ENCODE measurements at places on chromosomes 13 and 19. TPM values are rescaled to one million over a fixed set of nuclear protein-coding genes. Genes with fewer than 3 reads are reported as not detected.

Gene C13orf42
- total RNA-seq, result not detected

Gene ZNF738
- 3.9 TPM for total RNA-seq

Gene ZNF578
- total RNA-seq, result 3.5 TPM

Gene ZNF667
- 2.6 TPM for total RNA-seq

Gene ZNF44
- total RNA-seq, result 5.5 TPM

Gene C19orf44
- 4.1 TPM for total RNA-seq

Gene GGN
- 1.5 TPM for total RNA-seq

DNA sequence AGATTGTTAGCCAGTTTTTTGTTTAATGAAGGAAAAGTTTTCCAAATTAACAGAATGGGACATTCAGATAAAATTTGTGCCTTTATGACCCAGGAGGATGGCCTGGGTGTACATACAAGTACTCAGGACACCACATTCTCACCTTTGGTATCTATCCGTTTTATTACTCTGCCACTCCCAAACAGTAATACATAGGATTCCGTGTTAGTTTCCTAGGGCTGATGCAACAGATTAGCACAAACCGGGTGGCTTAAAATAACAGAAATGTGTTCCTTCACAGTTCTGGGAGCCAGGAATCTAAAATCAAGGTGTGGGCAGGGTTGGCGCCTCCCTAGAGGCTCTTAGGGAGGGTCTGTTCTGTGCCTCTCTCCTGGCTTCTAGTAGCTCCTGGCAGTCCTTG, 129.9 kb downstream of the GGACT start:
- no peak for DNase-seq

DNA sequence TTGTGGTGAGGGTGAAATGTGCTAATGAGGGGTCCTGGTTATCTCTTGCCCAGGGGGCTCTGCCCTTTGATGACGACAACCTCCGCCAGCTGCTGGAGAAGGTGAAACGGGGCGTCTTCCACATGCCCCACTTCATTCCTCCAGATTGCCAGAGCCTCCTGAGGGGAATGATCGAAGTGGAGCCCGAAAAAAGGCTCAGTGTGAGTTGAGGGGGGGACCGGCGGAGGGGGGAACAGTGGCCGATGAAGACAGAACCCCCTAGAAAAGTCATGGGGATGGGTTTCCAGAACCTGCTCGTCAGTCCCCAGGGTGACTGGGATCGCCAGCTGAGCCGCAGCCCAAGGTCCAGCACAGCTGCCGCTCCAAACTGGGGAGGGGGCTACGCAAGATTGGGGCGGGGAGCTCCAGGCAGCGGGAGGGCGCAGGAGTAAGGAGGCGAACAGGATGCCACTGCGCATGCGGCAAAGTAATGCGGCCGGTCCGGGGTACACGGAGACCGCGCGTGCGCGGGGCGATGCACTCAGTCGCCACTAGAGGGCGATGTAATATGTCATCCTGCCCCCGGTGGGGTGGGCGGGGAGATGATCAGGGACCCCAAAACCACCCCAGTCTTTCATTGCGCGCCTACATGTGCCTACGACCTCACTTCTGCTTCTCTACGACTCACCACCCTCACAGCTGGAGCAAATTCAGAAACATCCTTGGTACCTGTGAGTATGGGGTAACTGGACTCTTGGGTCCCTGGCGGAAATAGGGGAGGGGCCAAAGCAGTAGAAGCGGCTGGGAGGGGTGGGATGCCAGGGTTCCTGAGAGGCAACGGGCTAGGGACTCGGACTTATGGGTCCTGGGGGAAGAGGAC, 17.9 kb downstream of the BRSK1 start:
- DNase-seq, result no peak

DNA sequence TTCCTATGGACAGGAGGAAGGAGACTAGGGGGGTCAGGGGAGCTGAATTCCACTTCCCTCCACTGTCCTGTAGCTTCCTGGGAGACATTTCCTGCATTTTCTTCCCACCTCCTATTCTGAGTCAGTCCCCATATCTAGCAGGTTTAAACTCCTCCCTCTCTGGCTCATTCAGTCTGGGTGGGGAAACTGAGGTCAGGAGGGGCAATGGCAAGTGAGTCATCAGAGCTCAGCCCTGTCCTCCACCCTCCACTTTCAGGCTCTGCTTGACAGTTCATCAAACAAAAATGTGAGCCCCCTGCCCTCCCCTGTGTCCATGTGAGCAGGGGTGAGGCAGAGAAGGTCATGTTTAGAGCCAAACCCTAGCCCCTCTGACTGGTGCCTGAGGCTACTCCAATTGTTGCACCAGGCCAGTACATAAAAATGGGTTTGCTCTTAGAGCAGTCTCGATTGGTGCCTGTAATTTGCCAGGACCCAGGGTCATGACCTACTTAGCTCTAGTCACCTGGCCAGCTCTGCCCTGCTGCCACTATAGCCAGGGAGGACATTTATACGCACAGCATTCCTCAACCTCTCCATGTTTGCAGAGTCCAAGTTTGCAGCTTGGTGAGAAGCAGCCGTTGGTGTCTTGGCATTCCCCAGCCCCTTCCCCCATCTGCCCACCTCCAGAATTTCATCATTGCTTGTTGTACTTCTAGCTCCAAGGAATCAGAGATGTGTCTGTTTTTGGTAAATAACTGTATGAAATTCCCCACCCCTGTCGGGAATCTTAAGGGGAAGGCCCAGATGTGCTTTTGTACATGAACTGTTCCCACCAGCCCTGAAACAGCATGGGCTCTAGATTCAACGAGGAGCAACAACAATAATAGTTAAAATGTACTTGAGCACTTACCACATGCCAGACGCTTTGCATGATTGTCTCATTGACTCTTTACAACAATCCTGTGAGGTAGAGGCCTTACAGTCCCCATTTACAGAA, 20.7 kb downstream of the SAMD4B start:
- no peak for DNase-seq

GRCh38 chr13:112140366-112140765, 73.4 kb downstream of the SOX1 start:
- no peak for DNase-seq

DNA sequence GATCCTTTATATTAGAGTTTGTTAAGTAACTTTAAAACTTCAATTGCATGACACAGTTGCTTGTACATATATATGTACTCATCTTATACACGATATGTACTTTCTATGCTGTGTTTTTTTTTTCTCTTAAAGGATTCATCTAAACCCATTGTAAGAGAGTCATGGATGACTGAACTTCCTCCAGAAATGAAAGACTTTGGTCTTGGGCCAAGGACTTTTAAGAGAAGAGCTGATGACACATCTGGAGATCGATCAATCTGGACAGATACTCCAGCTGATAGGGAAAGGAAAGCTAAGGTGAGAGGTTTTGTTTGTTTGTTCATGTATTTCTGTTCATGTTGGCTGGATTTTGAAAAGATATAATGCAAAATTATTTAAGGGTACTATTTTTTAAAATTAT, 26.0 kb downstream of the GPALPP1 start:
- DNase-seq, result peak; percentile 16

- no peak for DNase-seq
Observed at GRCh38 chr13:102751886-102752285, 21.7 kb downstream of the TEX30 start.

DNA sequence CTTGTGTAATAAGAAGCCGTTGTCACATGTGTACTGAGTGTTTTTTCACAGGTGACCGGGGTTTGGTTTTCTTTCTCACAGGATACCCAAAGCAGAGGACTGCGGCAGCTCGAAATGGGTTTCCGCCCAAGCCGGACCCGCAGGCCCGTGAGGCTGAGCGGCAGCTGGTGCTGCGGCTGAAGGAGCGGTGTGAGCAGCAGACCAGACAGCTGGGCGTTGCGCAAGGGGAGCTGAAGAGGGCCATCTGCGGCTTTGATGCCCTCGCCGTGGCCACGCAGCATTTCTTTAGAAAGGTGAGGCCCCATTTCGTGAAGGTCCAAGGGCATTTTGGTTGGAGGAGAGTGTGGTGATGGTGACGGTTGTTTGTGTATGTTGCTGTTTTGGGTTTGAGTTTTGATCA, 236.3 kb downstream of the SLC7A1 start:
- no peak for DNase-seq

DNA sequence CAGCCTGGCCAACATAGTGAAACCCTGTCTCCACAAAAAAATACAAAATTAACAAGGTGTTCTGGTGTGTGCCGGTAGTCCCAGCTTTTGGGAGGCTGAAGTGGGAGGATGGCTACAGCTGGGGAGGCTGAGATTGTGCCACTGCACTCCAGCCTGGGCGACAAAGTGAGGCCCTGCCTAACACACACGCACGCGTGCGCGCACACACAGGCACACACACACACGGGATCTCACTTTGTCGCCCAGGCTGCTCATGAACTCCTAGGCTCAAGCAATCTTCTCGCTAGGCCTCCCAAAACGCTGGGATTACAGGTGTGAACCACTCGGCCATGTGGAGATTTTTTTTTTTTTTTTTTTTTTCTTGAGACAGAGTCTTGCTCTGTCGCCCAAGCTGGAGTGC, 3.2 kb upstream of the BTBD2 start:
- DNase-seq, result no peak
